ENCODE measurements at places on chromosomes 2 and 18.

DNA sequence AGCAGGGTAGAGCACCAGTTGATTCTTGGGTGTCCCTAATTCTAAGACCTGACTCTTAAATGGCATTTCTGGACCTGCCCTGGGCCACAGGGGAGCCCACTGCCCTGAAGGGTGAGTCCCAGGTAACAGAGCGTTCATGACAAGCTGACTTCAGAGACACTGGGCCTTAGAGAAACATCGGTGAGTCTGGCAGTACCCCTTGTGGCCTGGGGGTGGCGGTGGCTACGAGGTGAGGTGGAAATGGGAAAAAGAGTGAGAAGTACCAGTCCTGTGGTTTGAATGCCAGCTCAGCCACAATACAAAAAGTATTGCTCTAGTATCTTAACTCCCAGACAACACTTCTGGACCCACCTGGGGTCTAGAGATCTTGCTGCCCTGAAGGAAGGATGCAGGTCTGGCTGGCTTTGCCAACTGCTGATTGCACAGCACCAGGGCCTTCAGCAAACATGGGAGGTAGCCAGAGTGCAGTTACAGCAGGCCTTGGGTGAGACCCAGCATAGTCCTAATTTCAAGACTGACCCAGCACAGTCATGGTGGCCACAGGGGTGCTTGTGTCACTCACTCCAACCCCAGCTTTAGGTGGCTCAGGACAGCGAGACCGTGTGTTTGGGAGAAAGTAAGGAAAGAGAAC lies 44.5 kb downstream of the USP34 start:
- DNase-seq: peak; percentile 49

GRCh38 chr2:68230241-68231060 lies 21.9 kb downstream of the PPP3R1 start:
- DNase-seq: peak; percentile 62

GRCh38 chr2:101734505-101735165 lies 37.1 kb downstream of the MAP4K4 start:
- no peak for DNase-seq

- no peak for DNase-seq
Measured at GRCh38 chr18:32937597-32937996, 164.8 kb upstream of the KLHL14 start.

GRCh38 chr2:153474876-153475435 lies 3.6 kb downstream of the RPRM start:
- no peak for DNase-seq

DNA sequence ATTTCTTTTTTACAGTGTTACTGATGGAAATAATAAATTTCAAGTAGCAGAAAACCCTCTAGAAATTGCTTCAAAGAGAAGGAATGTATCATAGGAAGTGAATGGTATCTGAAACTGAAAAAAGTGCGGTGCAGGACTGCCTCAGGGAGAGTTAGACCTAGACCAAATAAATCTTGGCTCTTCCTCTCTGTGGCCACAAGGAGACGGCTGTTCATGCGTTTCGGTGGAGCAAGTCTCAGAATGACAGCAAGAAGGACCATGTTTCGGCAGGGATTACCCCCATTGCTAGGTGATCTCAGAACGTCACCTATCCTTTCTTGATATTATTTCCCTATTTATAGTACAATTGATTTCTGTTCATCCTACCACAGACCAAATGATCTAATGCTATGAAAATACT lies 522.3 kb downstream of the SOX11 start:
- no peak for DNase-seq

All from iris pigment epithelial cell (primary cell).